ENCODE measurements at places on chromosomes 1 and 21.
A peak's percentile ranks its signal among the peaks of the same experiment; 100 is the strongest.

- no peak for DNase-seq
These were observed 18.8 kb downstream of the BATF3 start for GRCh38 chr1:212680680-212681389.

DNA sequence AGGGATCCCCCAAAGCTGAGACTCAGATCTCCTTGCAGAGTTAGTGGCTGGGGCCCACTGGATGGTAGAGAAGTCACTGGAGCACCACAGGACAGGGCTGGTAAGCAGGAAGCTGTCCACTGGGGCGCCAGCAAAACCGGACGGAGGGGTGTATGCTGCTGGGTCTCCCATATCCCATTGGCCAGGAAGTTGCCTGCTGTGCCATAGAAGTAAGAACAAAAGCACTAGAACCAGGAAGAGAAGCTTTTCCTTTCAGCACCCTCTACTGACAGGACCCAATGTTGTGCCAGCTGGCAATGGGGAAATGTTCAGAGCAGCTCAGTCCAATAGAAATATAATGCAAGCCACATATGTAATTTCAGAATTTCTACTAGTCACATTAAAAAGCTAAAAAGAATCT is 146.6 kb downstream of the SPATA46 start:
- DNase-seq = no peak

GRCh38 chr1:95407131-95407885 is 173.3 kb downstream of the RWDD3 start:
- no peak for DNase-seq

DNA sequence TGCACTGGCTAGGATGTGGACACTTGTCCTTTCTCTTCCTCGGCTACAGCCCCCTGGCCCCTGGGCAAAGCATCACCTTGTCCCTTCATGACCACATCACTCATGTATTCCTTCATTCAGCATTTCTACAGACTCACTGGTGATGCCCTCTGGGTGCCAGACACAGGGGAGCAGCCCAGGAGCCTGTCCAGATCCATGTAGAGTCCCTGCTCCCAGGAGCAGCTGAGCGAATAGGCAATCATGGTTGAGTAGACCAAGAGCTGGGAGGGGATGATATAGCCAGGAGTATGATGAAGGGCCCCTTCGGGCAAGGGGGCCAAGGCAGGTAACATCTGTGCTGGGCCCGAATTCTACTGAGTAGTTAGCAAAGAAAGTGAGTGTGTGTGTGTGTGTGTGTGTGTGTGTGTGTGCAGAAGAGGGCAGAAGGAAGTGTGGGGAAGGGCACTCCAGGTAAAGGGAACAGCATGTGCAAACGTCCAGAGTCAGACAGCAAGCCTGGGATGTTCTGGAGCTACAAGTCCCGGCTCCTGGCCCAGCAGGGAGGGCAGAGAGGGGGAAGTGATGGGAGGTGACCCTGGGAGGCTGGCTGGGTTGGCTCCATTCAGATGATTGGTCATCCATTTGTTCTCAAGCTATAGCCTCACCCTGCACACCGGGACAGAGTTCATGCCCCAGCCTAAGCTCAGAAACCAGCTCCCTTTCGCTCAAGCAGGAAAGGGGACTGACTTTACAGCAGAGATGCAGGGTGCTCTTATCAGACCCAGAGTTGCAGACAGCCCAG is 21.0 kb upstream of the PIK3CD start:
- no peak for DNase-seq

DNA sequence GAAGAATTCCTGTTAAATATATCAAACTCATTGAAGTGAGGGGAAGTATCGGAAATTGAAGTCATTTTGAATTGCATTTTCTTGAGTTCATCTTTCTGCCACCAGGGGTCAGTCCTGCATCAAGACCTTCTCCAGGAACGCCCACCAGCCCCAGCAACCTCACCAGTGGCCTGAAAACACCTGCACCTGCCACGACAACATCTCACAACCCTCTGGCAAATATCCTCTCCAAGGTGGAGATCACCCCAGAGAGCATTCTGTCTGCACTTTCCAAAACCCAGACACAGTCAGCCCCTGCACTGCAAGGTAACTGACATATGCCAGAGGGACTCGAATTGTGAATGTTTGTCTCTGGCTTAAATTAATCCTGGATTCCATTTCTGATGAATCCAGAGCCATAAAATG is 22.8 kb upstream of the TARS2 start:
- peak; percentile 71 for DNase-seq

GRCh38 chr1:8355439-8356255 is 37.7 kb downstream of the SLC45A1 start:
- no peak for DNase-seq

All from stimulated activated CD4-positive, alpha-beta T cell treated with anti-CD3 and anti-CD28 coated beads, Interleukin-4, amount 100 ng/mL, for 1 hour (primary cell).